DMS79 treated with DMSO at 0.1 percent for 48 hours (cell line): ENCODE measurements at places on chromosomes 3 and 15.

DNA sequence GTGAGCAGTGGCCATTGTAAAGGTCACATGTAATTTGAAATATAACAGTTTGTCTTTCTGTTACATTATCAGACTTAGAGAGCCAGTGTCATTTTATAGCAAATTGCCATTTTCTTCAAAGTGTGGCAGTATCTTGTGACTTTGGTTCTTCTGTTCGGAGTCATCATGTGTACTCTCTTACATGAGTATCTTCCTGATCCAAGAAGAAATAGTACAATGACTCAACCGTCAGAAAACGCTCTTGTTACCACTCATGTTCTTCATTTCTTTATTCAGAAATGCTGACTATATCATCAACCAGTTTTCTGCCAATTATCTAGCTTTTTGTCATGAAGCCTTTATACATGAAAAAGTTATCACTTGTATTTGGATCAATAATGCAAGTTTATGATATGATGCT is 93.6 kb upstream of the CGNL1 start:
- no peak for DNase-seq

DNA sequence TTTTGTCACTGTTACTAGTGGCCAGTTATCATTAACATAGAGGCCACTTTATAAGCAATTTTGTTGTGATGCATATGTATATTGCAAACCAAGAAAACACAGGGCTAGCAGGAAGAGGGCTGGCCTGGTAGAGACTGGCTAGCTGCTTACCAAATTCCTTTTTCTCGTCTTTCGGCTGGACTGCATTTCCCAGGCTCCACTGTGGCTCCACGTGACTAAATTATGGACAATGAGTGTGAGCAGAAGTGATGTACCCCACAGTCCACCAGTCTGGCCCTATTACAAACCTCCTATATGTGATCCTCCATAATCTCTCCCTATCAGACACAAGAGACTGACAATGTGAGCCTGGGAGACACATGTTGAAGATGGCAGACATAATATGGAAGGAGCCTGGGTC is 257.0 kb downstream of the MFSD1 start:
- no peak for DNase-seq

DNA sequence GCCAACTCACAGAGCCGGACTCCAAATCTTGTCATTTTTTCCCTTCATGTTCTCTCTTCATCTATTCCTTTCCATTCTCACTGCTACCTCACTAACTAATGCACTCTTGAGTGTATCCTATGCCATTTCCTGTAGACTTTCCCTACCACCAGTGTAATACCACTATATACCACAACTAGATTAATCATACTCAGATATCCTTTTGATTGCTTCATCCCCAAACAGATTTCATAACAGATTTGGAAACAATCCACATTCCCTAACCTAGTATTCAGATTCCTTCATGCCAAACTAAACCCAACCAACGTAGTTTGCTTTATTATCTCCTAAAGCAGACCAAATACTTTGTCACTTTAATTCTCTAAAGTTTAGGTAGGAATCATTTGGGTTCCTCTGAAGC is 2.6 kb upstream of the PLOD2 start:
- no peak for DNase-seq

DNA sequence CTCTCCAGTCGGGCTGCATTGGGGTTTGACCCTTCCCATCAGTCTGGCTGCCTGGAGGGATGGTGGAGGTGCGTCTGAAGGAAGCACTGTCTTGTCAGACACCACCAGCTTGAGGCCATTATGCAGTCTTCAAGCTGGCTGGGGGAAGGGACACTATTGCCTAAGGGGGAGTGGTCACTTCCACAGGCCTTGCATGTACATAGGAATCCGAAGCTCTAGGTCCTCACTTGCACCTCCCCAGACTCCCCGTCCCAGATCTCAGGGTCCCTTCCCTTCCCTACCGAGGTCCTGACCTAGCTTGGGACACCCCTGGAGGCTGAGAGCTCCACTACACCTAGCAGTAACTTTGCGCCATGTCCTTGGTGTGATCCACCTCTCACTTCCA is 48.6 kb upstream of the KLF13 start:
- DNase-seq = no peak

- DNase-seq = peak; percentile 67
Observed at GRCh38 chr3:72630327-72630968, 217.8 kb downstream of the SHQ1 start.

DNA sequence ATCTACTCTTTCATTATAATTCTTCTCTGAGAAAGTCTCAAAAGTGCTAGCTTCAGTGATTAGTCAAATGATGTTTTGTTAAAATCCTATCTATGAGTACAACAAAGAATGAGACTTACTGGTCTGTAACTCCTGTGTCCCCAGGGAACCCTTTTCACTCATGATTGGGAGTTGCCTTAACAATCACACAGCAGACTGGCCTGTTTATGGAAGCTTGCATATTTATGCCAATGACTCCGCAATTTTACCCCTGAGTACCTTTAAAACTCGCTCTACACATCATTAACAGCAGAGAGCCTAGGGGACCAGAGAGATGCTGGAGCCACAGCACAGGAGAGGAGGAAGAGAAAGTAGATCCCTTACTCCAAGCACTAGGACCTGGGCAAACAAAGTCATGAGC is 628.1 kb downstream of the IGSF11 start:
- DNase-seq = no peak

- no peak for DNase-seq
Observed at GRCh38 chr3:156760333-156760732, 65.8 kb upstream of the LEKR1 start.

DNA sequence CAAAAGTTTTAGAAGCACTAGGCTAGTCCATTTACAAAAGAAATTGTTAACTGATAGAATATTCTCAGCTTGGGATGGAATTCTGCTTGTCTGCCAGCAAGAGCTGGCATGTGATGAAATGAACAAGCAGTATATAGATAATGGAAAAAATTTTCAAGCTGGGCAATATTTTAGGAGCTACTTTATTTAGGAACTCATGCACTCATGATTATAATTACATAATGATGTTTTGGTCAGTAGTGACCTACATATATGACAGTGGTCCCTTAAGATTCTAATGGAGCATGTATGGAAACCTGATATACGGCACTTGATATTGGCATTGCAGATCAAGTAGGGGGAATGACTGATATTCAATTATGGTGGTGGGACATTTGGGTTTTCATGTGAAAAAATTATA is 6.1 kb downstream of the EAF1 start:
- no peak for DNase-seq

DNA sequence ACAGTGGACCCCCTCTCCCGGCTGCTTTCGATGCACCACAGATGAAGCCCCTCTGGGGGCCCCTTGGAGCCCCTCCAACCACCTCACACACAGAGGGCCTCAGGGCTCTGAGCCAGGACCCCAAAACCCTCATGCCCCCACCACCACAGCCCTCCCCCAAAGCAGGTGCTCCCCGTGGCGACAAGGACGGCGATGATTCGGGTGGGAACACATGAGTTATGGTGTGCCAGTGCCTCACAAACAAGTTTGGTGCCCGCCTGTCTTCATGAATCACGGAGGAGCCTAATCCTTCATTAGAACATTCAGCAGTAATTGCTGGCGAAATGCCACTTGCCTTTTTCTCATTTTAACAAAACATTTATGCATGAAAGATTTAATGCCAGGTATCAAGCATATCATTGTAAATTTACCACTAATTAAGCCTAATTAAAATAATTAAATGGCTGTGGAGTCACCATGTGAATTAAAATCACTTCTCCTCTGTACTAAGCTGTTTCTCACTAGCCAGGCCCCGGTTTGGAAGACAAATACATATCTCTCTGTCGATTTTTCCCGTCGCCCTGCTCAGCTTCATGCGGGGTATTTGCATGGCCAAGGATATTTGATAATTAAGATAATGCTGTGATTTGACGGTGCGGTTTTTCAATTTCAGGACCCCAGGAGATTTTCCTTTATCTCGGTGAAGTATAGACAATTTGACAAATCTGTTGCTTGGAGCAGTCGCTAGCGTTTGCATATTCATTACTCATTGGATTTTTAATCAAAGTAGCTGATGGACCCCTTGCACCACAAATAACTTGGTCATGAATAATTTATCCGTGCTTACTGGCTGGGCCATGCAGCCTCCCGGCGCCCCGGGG is 157.0 kb downstream of the TLE3 start:
- DNase-seq = no peak

DNA sequence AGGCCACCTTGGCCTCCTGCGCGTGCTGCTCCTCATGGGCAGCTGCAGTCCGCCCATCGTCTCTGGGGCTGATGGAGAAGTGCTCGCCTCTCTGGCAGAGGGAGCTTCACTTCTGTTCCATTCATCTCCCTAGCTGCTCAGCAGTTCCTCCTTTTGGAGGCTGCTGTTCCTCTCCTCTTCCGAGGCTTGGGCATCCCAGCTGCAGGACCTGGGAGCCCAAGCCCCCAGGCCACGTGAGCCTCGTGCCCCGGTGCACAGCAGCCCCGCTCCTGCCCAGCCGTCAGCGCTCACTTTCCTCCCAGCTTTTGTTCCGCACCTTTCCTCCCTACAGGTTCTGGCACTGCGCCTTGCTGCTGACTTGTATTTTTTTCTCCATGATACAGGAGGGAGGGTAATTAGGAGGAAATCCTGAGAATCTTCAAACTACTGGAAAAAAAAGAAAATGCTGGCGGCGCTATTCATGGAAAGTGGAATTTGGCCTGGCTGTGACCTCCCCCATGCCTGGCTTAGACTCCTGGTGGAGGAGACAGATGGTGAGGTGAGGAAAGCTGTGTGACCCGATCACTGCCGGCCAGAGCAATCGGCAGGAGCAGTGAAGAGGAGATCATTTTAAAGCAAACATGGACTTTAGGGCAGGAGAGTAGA is 210.1 kb downstream of the CHST2 start:
- no peak for DNase-seq

DNA sequence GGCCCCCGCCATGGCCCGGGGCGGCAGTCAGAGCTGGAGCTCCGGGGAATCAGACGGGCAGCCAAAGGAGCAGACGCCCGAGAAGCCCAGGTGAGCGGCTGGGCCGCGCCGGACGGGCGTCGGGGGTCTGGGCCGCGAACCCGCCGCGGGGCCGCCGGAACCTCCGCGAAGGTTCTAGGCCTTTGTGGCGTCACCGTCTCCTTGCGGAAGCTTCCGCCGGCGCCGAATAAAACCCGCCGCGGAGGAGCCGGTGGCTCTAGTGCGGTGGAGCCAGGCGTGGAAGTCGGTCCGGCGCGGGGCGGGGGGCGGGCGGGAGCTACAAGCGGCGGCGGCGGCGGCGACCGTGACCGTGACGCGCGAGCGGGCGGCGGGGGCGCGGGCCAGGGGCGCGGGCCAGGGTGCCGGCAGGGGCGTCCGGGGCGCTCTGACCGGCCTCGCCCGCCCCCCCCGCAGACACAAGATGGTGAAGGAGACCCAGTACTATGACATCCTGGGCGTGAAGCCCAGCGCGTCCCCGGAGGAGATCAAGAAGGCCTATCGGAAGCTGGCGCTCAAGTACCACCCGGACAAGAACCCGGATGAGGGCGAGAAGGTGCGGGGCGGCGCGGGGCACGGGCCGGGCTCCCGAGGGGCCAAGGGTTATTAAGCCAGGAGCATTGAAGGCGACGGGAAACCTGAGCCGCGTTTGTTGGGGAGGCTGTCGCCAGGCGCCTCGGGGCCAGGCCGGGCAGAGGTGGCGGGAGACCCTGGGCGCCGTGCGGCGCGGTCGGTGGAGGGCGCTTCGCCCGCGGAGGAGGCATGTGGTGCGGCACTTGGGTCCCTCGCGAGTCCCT is at the start of gene DNAJA4:
TSS of gene DNAJA4 (plus strand) at position 259 of the 833 bp plus-strand sequence. CDS start at position 461, 202 bp downstream.
- DNase-seq = no peak

DNA sequence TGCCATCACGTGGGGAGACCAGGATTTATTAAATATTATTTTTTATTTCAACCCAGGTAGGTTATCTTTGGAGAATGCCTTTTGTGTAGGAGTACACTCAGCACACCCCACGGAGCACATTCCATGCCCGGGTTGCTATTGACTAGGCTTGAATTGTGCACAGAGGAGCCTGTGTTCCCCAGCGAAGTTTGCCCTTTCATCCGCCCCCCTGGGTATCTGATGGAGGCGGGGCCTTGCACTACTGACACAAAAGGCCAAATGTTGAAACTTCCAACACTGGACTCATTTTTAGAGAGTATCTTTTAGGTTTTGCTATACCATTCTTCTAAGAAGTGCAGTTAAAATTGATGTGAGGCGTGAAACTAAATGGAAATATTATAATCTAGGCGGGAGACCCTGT is 39.3 kb upstream of the PPP4R2 start:
- DNase-seq = no peak

- no peak for DNase-seq
Observed at GRCh38 chr3:54550221-54550977, 377.5 kb downstream of the LRTM1 start.

DNA sequence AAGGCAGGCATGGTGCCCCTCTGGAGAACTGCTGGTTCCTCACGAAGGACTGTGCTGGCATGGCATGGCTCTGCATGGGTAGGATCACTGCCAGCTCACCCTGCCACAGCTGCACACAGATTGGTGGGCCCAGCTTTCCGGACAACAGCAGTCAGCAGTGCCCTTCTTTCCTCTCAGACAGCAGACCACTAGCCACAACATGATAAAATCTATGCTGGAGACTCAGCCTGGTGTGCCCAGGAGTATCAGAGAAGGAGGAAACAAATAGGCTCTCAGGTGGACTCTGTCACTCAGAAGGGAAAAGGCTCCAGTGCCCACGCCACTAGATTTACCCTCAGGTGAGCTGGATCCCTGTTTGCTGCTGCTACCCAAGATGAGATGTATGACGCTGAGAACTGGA is 4.9 kb downstream of the NMNAT3 start:
- DNase-seq = no peak

- no peak for DNase-seq
Observed at GRCh38 chr3:186477876-186478275, 66.3 kb downstream of the CRYGS start.

DNA sequence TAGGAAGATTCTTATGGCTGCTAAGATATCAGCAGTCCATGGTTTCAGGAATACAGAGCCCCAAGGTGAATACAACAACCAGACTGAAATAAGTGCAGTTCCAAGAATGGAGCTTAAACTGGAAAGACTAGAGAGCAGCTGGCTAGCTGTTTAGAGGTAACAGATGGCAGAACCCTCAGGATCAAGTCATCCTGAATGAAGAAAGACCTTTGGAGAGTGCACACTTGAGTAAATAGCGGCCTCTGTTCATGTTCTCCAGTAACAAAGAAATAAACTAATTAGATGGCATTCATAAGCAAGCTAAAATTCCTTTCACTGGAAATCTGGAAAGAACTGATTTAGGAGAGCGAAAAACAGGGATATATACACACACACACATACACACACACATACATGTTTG is 968.4 kb downstream of the FHIT start:
- DNase-seq = peak; percentile 58
